ENCODE measurements at places on chromosomes 1 and 21.

- DNase-seq, result no peak
Observed at GRCh38 chr1:57881639-57882038, 457.8 kb upstream of the DAB1 start.

DNA sequence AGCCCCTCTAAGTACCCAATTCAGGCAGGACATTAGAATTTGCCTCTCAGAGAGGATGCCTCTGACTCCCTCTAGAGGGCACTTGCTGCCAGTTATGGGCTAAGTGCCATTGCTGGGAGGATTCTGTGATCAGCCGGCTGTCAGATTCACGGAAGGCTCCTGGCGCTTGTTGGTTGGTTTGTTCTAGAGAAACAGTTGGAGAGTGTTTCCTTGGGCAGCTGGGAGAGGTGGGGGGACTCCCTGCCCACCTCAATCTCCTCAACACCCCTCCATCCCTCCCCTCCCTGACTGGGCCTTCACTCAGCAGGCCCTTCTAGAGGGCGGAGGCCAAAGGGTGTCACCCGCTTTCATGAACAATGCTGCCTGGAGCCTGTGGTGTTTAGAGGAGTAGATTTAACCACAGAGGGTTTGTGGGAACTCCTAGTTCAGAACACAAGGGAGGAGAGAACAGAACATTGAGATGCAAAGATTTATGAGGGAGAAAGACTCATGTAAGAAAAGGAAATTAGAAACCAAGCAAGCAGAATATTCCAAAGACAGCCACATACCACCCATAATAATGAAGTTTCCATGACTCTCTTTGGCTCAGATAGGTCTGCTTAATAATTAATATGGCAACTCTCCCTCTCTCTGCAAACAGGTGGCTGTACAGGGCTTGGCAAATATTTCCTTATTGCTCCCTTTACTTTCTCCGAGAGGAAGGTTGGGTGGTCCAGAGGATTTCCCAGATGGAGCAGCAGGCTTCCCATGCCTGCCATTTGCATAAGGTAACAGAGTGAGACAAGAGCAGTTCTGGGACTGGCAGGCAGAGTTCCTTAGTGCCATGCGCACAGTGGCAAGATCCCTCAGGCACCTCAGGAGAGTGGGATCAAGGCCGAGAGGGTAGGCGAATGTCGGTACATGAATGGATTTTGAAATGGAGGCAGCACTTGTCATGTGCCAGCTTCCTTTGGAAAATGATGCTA, 30.0 kb upstream of the ACP6 start:
- peak; percentile 52 for DNase-seq

GRCh38 chr1:20353836-20354235, 63.2 kb downstream of the VWA5B1 start:
- DNase-seq, result no peak

DNA sequence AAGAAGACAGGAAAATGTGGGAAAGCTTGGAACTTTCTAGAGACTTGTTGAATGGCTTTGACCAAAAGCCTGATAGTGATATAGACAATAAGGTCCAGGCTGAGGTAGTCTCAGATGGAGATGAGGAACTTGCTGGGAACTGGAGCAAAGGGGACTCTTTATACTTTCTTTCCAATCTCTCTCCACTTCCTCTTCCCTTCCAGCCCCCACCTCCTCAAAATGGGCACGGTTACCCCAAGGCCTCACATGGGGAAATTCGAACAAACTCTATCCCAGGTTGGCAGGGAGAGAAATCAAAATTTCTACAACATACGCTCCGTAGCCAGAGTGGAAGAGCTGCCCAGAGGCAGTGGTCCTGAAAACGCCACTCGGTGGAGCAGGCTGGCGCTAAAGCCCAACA, 15.2 kb downstream of the PPT1 start:
- no peak for DNase-seq

GRCh38 chr21:33374080-33374449, 29.1 kb upstream of the IFNGR2 start:
- DNase-seq, result no peak

- DNase-seq, result no peak
Observed at GRCh38 chr1:237566581-237566980, 324.1 kb downstream of the ZP4 start.

DNA sequence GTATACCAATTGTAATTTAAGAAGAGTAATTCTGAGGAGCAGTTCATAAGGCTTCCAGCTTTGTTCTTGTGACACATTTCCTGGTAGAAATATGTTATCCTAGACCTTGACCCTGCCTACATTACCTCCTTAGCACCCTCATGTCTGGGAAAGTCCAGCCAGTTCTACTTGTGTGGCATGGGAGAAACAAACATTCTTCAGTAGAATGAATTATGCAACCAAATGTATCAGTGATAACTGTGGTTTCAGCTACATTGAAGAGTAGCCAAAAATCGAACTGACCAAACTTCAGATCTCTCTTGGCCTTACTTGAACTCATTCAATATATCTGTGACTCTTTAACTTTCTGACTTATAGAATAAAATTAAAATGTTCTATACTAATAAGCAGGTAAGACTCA, 308.1 kb upstream of the LYPLAL1 start:
- no peak for DNase-seq

Data from stimulated activated CD4-positive, alpha-beta T cell treated with anti-CD3 and anti-CD28 coated beads, Interleukin-1b, Interleukin-23, amount 100 ng/mL, for 48 hours (primary cell).